ENCODE measurements at places on chromosomes 6 and 20.
A peak's percentile ranks its signal among the peaks of the same experiment; 100 is the strongest.

- no peak for DNase-seq
These were observed 184.8 kb upstream of the FUT9 start for GRCh38 chr6:95830859-95831557.

- no peak for DNase-seq
These were observed 231.2 kb upstream of the FKBP1C start for GRCh38 chr6:62980093-62980492.

GRCh38 chr6:128244751-128245405 is 275.5 kb downstream of the PTPRK start:
- no peak for DNase-seq

DNA sequence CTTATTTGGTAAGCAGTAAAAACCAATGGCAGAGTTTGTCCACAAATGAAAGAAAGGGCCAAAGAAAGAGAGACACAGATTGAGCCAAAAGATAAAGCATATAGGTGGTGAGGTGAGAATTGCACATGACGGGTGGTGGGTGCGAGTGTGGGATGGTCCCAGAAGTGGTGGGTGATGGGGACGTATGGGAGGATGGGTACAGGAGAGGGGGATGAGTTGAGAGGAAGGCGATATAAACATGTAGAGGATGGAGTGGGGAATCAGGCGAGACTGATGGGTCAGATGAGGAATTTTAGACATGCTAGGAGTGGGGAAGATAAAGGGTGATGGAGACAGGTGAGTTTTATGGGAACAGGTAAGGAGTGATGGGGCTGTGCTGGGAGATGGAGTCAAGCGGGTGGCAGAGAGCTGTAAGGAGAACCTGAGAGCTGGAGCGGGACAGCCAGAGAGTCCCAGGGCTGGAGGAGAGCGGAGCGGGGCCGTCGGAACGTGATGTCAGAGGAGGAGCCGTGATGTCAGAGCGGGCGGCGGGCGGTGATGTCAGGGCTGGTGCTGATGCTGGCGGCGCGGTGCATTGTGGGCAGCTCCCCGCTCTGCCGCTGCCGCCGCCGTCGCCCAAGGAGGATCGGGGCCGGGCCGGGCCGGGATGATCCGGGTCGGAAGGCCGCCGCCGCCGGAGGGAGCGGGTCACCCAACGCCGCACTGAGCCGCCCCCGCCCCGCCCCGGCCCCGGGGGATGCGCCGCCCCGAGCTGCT is at the start of gene TTBK1:
Gene TTBK1 (plus strand): TSS at position 574 of the 756 bp plus-strand sequence. CDS start 3,180 bp downstream, outside the sequence.
- DNase-seq = no peak

DNA sequence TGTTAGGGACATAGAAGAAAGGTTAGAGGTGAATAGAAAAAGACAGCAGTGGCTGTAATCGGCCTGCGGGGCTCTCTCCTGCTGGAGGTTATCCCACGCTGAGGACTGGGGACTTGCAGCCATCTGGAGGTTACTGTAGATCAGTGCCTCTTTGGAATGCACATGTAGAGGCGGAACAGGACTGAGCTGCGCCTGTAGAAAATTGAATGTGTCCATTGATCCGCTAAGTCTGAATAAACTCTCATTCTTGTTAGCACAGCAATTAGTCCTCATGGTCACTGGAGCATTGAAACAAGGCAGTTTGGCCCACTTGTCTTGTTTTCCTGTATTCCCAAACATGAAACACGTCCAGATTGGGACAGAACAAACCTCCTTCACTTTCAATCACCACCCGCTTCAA is 46.3 kb upstream of the F13A1 start:
- DNase-seq = no peak

DNA sequence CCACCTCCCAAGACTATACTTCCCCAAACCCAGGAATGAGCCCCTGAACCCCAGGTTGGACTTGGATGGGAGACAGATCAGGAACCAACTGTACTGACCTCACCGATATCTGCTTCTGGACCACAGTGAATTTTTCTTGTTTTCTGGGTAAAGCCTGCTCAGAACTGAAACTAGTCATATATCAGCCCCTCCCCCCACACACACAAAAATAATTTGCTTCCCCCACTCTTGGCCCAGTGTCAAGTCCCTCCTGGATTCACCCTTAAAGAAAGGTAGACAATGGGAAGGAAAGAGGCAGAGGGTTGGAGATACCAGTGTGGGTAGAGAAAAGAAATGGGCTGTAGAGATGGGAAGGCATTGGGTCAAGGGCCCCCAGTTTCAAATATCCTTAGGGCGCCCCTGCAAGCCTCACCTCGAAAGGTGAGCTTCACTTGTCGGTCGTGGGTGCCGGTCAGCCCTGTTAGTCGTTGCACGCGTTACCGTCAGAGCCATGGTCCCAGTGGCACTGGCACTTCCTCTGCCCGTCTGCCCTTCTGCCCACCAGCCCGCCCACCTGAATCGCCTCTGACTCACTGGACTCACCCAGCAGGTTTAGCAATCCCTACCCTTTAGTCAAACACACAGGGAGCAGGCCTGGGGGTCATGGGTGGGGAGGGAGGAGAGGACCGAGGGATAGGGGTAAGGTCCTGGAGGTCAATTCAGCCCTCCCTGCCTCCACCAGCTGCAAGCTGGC is 8.5 kb upstream of the SPAG4 start:
- no peak for DNase-seq

DNA sequence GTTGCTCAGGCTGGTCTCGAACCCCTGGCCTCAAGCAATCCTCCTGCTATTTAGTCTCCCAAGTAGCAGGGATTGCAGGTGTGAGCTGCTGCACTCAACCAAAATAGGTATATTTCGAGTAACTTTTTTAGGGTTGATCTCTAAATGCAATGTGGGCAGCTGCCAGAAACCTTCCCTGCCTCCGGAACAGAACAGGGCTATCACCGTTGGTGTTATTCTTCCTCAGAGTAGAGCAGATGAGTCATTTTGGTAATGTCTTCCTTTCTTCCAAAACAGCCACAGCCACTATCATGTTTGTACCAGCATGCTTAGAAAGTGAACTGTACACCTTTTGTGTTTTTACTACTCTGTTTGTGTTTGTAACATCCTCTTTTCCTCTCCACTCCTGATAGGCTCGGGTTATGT is 44.1 kb downstream of the SNX9 start:
- DNase-seq = no peak

DNA sequence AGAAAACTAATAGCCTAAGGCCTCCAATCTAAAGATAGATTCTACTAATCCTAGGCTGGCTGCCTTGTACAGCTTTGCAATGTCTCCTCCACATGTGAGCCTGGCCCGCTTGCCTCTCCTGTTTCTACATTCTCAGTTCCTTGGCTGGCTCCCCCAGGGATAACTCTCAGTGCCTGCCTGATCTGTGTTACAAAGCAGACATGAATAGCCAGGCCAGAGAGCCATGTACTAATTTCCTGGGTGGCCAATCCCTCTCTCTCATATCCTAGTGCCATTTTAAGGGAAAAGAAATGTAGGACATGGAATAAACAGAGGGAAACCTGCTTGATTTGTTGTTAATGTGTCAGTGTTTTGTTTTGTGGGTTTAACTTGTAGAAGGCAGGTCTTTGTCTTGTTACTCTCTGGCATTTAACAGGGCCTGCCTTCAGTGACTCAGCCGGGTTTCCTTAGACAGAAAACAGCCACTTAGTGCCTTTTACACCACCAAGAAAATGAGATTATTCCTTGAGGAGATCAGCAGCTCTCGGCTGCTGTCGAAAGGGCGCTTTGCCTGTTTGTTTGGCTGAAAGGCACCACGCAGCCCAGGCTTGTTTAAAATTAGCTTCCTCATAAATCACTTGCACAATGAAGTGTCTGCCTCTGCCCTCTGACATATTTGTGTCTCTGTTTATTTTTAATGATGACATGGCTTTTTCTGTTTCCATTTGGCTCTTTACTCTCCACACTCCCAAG is 702.7 kb downstream of the MAFB start:
- DNase-seq = no peak

GRCh38 chr6:135116571-135116970 is 61.9 kb upstream of the HBS1L start:
- DNase-seq = no peak

DNA sequence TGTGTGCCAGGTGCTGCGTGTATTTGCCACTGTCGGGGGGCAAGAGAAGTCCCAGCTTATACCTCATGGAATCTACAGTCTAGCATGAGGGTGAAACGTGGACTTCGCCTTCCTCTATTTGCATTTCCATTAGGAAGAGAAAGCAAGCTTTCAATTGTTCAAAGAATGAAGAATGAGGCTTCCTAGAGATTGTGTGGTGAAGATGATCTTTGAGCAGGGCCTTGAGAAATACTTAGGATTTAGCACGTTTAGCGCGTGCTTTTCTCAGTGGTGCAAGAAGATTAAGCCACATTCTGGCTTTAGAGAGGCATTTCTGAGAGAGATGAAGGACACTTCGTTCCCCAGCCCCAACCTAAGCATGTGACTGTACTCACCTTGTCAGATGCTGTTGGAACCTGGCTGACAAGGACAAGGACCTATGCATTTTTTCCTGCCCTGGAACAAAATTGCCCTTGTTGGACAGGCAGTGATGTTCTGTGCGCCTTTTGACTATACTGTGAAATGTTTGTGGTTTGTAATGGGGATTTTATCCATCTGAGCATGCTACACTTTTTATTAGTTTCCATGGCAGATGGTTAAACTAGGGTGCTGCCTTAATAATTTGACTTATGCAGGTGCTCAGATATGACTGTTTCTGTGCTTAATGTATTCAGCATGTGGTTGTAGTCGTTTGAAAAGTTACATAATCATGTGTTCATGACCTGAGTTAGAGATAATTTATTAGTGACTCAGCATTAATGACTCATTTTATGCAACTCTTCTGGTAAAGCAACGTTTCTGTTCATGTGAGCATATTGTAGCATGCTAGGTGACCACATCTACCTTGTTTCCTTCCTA is 10.7 kb downstream of the TULP4 start:
- peak; percentile 37 for DNase-seq

DNA sequence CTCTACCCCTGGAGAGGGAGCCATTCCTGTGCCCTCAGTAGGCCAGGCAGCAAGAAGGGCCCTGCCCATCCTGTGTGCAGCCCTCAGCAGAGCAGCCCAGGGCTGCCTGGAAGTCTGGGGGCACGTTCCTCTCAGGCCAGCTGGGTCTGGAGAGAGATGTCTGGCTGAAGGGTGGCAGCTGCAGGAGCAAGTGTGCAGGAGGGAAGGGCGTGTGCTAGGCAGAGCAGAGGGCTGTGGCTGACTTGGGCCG is 62.7 kb downstream of the NOL4L start:
- no peak for DNase-seq

DNA sequence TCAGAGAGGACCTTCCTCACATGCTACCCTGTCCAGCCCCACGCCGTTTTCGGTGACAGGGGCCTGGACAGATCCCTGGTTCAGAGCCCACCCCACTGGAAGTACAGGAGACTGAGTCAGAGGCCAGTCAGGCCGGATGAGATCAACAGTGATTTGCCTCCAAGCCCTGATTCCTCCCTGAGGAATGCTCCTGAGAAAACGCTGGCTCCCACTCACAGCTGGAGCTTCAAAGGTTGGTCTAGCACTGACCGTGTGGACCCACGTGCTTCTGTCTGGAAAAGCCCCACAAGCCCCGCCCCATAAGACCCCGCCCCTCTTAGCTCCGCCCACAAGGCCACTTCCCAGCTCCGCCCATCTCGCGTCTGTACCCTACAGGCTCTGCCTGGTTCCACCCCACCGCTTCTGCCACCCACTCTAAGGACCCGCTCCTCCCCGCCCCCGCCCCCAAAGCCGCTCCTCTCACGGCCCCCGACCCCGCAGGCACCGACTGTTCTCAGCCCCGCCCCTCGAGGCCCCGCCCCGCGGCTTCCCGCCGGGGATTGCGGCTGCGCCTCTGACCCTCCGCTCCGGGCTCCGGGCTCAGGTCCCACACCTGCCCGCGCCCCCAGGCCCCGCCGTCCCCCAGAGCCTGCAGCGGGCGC is 64.9 kb upstream of the BHLHE23 start:
- DNase-seq = no peak

GRCh38 chr6:77425671-77426070 is 37.6 kb downstream of the HTR1B start:
- DNase-seq = no peak

- no peak for DNase-seq
These were observed 204.8 kb upstream of the RSPO3 start for GRCh38 chr6:126913651-126914050.

DNA sequence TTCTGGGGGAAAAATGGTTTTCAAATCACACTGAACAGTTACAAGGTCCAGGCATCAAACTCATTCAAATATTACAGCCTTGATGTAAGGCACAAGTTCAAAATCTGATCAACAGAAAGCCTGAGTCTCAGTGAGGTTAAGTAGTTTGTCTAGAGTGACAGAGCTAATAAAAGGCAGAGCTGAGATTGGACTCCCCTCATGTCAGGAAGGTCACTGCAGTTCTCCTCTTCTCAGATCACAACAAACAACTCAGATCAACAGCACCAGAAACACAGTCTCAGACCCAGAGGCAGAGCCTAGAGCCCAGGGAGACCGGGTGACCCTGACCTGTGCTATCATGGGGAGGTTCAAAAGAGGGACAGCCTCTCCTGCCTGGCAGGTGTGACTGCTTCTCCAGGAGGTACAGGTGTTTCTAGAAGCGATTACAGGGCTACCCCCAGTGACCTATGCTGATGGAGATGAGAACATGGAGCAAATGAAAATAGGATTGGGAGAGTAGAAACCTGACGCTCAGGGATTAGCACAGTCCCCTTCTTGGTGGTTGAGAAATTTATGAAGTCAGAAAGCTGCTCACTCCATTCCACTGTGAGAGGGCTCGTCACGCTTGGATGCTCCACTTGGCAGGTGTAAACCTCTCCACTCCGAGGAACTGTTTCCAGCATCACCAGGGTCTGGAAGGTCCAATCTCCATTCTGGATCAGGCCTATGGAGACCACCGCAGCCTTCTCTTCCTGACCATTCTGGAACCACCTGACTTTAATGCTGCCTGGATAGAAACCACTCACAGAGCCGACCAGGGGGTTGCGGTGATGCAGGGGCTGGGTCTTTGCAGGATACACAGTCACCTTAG is 24.3 kb upstream of the HLA-DRB5 start:
- no peak for DNase-seq

DNA sequence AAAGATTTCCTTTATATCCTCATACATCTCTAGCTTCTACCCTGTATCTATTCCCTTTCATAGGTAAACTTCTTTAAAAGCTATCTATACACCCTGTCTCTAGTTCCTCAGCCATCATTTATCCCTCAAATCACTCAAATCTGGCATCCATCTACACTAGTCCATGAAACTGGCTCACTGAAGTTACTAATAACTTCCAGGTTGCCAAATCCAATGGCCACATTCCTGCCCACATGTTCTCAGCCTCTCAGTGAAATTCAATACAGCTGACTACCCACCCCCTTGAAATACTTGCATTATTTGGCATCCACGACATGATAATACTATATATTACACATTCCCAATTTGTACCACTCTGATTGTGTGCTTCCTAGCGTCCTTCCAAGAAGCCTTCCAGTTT is 8.7 kb downstream of the REPS1 start:
- no peak for DNase-seq

GRCh38 chr20:15627089-15627488 is 946.2 kb downstream of the KIF16B start:
- DNase-seq = no peak

DNA sequence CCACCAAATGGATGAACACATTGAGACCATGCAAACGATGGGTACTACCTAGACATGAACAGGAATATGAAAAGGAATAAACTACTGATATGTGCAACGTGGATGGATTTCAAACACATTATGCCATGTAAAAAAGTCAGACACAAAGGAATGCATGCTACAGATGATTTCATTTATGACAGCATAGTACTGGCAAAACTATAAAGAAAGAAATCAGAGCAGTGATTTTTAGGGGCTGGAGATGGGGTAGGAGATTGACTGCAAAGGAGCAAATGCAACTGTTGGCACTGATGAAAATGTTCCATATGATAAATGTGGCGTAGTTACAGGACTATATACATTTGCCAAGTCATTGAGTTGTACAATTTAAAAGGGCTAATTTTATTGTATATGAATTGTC is 13.4 kb upstream of the COL12A1 start:
- DNase-seq = no peak

Data from AG09309 (cell line).